ENCODE measurements at places on chromosomes 11 and 22.
A peak's percentile ranks its signal among the peaks of the same experiment; 100 is the strongest.

DNA sequence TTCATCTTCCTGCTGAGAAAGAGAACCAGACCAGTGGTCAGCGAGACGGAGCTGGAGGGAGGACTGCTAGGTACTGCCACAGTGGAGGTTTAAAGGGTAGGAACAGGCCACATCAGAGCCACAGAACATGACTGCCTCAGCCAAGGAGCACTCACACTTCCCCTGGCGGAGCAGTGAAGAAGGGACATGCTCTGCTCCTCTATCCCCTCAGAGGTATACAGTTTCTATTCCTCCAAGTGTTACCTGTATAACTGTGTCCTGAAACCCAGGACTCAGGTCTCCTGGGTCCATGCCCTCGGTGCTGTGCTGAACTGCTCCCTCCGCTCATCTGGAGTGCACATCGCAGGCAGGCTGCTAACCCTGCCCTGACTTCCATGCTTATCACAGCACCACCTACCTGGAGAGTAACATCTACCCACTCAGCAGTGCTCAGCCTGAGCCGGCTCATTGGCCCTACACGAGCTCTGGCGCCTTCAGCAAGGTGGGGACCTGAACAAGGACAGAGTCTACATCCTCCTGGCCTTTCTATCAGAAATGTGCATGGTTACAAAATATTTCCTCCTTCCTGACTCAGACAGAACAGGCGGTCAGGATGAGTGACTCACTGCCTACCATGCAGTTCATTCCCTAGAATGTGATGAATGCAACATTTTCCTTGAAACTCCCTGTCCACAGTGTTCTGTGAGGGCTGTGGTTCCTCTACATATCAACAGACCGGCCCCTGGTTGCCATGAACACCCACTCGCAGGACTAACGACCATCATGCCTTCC is 52.9 kb downstream of the C11orf58 start:
- DNase-seq = no peak

GRCh38 chr11:504994-505344 is 2.1 kb downstream of the RNH1 start:
- DNase-seq = no peak

DNA sequence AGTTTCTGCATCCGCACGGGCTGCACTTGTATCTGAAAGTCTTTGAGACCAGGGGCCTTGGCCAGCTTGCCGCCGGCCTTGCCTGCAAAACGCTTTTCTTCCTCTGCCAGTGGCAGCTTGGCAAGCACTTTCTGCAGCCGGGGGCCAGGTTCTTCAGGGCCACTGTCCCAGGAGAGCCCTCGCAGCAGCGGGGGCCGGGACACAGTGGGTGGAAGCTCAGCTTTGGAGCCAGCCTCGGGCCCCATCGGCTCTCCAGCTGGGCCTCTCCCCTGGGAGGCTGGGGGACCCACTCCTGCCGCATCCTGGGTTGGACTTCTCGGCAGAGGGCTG is 57.5 kb upstream of the LYVE1 start:
- DNase-seq = no peak

DNA sequence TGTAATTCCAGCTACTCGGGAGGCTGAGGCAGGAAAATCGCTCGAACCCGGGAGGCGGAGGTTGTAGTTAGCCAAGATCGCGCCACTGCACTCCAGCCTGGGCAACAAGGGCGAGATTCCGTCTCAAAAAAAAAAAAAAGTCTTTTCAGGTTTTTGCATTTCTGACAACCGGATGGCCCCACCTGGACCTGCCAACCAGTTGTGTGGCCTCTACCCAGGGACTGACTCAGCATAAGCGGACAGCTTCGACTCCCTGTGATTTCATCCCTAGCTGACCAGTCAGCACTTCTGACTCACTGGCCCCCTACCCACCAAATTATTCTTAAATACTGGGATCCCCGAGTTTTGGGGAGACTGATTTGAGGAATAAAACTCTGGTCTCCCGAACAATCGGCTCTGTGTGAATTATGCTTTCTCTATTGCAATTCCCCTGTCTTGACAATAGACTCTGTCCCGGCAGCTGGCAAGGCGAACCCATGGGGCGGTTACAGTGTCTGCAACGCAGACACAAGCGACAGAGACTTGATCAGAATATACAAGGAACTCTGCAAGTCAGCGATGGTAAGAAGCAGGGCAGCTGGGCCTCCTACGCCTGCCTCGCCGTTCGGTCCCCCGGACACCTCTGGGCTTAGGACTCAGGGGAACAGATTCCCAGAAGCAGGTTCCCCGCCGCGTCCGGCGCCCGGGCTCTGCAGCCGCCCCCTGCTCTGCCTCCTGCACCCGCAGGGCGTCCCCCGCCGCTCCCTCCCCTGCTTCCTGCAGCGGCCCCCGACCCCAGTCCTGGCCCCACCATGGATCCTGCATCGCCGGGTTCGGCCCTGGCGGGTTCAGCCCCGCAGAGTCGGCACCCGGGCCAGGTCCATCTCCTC is 741 bp upstream of the TALDO1 start:
- peak; percentile 33 for DNase-seq

- DNase-seq = no peak
These were observed 243.5 kb downstream of the ETS1 start for GRCh38 chr11:128343870-128344269.

GRCh38 chr11:76288166-76288980 is 82.1 kb upstream of the WNT11 start:
- DNase-seq = peak; percentile 82

GRCh38 chr22:38228873-38229740 is 27.3 kb downstream of the MAFF start:
- DNase-seq = no peak

- DNase-seq = no peak
These were observed 105.1 kb downstream of the RRAS2 start for GRCh38 chr11:14253840-14254239.

GRCh38 chr11:45649544-45650165 is 15.8 kb downstream of the CHST1 start:
- DNase-seq = no peak

GRCh38 chr11:96288915-96289314 is 54.1 kb downstream of the MAML2 start:
- DNase-seq = no peak

DNA sequence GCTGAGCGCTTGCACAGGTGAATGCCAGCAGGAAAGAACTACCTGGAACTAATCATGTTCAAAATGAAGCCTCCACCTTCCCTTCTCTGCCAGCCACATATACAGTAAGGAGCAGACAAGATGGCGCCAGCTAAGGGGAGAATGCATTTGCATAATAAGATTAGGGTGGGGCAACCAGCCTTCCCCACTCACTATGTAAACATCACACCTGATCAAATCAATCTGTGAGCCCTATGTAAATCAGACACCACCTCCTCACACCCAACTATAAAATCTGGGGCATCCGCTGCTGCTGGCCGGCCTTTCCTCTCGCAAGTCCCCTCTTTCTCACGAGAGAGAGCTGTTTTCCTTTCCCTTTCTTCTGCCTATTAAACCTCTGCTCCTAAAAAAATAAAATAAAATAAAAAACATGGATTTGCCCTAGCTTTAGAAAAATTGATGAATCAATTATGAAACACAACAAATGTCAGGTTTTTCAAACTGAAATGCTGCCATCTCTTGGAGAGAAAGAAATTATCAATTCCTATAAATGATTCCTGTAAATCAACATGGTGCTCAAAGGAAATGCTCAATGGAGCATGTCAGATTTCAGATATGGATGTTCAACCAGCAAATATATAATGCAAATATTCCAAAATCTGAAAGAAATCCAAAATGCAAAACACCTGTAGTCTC is 108.9 kb downstream of the SGSM3 start:
- DNase-seq = no peak

- no peak for DNase-seq
These were observed 15.8 kb upstream of the CELSR1 start for GRCh38 chr22:46553189-46553588.

DNA sequence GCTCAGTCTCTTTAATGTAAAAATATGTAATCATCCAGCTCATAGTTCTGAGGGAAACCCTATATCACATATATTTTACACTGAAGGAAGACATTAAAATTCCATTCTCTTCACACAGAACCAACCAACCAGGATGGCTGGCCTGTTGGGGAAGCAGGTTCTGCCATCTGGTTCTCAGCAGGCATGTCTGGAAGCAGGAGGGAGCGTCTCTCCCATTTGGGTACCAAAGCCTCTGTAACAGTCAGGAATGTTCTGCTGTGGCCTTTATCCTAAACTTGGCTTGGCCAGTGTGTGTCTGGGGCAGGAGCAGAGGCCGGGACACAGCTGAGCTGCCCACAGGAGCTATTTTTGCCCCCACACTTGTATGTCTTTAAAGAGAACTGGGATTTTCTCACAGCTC is 29.2 kb downstream of the SGSM3 start:
- no peak for DNase-seq

GRCh38 chr11:116376547-116376946 is 396.2 kb downstream of the BUD13 start:
- no peak for DNase-seq

DNA sequence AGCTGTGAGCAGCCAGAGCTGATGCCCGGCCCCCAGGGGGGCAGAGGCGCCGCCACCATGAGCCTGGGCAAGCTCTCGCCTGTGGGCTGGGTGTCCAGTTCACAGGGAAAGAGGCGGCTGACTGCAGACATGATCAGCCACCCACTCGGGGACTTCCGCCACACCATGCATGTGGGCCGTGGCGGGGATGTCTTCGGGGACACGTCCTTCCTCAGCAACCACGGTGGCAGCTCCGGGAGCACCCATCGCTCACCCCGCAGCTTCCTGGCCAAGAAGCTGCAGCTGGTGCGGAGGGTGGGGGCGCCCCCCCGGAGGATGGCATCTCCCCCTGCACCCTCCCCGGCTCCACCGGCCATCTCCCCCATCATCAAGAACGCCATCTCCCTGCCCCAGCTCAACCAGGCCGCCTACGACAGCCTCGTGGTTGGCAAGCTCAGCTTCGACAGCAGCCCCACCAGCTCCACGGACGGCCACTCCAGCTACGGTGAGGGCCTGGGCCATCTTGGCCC is 6.1 kb downstream of the CDC42EP1 start:
- no peak for DNase-seq

GRCh38 chr22:20569059-20570058 is 61.9 kb downstream of the MED15 start:
- DNase-seq = no peak

DNA sequence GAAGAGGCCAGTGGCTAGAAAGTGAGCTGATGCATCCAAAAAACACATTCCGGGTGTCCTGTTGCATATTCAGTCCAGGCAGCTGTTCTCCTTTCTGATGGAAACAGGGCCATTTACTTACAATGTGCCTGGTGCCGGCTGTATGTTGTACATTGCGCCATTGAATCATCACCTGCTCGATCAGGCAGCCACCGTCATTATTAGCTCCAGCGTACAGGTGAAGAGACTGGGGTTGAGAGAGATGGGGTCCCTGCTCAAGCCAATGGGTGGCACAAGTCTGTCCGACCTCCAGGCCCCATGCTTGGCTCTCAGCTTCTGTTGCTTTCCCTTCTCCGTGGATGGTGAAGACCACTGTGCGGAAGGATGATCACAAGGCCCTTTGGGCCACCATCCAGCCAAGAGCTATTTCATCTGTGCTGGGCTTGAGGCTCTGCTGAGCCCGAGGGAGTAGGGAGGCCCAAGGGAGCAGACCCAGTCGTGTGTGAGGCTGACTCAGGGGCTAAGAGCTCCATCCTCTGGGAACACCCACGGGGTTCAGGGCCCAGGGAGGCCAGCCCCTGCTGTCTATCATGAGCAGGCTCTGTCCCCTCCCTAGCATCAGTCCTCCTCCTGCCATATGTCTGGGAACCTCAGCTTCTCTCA is 20.7 kb upstream of the EMID1 start:
- DNase-seq = no peak

- DNase-seq = no peak
These were observed 115.5 kb upstream of the DDI1 start for GRCh38 chr11:103920933-103921332.

DNA sequence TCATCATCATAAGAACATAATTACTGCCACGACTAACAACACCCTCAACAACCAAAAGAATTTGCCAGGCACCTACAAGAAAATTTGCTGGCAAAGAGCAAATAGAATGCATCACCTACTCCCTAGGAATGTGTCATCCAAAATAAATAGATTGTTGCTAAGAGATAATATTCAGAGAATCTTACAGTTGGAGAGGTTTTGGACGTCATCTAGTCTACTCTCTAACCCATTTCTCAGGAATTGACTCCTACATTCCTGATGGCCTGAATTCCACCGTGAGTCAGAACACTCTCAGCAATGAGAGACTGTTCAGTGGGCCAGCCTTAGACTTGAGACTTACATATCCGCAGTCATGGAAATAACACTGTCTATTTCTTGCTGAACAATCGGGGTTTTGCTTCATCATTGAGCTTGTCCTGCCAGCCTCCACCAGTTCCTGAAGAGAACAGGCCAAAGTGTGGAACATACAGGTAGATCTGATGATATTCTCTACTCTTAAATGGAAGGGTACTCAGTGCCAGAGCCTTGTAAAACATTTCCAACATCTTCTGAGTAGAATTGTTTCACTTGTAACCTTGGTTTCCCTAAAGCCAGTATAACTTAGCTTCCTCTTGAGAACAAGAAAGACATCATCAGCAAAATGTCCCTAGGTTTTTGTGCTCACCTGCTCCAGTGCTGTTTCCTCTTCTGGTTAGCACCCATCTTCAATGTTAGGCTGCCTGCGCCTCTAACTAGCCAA is 8.3 kb downstream of the KIRREL3 start:
- DNase-seq = no peak

DNA sequence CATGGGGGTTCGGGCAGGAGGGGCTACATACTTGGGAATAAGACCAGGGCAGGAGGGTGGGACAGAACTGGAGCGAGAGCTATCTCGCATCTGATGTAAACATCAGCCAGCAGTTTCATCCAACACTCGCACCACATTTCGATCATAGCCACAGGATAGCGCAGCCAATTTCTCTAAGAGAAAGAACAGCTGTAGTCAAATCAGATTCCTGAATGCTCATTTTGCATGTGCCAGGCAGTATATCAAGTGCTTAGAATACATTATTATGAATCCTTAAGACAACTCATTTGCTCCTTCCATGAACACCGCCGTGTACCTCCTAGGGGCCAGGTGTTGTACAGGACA is 14.5 kb downstream of the DGCR2 start:
- DNase-seq = no peak

DNA sequence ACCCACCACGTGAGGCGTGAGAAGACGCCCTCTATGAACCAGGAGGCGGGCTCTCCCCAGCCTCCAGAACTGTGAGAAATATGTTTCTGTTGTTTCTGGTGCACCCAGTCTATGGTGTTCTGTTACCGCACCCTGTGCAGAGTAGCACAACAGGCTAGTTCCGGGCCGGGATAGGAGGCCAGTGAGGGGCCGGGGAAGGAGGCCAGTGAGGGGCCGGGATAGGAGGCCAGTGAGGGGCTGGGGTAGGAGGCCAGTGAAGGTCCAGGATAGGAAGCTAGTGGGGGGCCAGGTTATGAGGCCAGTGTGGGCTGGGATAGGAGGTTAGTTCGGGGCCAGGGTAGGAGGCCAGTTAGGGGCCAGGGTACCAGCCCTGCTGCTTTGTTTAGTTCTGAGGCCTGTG is 204.6 kb downstream of the BARX2 start:
- no peak for DNase-seq
